ENCODE measurements at places on chromosomes 13 and 19.

DNA sequence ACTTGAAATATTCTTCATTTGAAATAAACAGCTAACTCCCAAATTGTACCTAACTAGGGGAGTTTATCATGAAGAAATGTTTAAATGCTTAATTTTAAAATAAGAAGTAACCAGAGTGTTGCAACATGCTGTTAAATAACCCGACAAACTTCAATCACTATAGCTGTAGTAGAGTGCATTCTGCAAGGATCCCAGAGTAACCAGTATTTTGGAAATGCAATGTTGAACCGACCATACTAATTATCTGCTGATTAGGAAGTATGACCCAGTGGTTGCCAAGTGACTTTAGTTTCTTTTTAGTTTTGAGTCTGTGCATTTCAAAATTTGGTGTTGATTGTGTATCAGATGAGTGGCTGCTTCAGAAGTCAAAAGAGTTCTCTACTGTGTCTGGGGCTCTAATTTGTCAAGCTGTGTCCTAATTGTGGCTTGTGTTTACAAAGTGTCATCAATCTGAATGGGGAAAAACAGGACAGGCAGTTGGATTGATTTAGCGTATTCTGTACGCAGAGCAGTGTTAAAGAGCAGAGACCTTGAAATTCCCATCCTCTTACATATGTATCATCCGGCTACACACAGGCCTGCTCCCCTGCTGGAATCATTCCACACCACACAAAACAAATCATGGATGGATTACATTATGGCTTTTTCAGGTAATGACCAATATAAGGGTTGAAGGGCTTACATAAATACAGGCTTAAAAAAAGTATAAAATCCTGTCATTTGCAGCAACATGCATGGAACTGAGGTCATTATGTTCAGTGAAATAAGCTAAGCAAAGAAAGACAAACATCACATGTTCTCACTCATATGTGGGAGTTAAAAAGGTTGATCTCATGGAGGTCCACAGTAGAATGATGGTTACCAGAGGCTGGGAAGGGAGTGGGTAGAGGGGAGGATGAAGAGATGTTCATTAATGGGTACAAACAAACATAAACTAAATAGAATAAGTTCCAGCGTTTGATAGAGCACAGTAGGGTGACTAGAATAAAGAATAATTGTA, 351.5 kb downstream of the KLF12 start:
- no peak for DNase-seq

- no peak for DNase-seq
These were observed 37.4 kb upstream of the ZNF527 start for GRCh38 chr19:37333457-37333856.

DNA sequence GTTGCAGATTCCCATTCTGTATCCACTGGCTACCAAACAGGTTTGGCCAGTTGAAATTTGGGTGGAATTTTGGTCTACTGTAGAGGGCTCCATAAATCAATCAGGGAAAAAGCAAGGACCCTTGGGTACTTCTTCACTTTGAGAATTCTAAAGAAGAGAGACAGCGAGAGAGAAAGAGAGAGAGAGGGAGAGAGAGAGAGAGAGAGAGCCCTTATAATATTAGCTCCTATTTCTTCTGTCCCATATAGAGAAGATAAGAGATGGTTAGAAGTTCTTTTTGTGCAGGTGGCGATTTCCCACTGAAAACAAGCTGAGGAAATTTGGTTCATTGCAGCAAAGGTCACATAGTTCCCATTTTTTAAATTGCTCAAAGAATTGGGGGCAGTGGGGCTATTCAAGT, 88.6 kb upstream of the ZNF536 start:
- no peak for DNase-seq

DNA sequence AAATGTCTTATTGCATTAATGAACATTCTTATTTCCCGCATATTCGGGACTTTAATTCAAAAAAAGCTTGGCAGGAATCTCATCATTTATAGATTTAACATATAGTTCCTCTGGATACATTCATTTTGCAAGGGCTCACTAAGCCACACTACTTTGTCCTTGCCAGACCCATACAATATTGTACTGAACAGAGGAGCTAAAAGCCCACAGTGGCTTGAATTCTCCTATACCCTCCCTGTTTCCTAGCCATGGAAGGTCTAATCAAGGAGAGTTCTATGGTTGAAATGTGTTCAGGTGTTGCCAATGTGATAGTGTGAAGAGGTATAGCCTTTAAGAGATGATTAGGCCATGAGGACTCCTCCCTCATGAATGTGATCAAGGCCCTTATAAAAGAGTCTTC, 298.9 kb downstream of the ENOX1 start:
- no peak for DNase-seq

DNA sequence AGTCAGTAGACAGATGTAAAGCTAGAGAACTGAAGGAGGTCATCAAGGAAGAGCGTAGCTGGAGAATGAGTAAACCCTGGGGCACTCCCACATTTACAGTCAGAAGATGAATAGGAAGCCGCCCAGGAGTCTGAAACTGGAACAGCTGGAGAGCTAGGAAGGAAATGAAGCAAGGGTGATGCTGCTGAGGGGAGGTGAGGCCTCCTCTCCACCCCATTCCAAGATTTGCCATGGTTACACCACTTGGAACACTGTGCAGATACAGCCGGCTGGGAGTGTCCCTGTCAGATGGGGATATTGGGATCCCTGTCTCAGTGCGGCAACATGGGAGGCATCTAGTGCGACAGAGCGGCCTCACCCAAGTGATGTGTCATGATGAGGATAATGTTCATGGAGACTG, 51.8 kb upstream of the GPI start:
- no peak for DNase-seq

DNA sequence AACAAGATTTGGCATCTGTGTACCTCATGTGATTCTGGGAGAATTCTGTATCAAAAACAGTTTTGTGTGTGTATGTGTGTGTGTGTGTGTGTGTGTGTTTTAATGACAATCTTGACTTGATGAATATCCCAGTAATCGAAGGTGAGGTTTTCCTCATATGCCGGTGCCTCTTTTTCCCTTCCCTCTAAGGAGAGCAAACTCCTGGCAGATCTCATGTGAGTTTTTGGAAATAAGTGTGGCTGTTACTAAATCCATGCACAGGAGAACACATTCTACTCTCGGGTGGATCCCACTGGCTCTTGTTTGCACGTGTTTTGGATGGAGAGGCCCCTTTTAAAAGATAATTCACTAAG, 29.0 kb upstream of the CEBPG start:
- no peak for DNase-seq

GRCh38 chr13:80055847-80056246, 285.1 kb downstream of the SPRY2 start:
- no peak for DNase-seq

DNA sequence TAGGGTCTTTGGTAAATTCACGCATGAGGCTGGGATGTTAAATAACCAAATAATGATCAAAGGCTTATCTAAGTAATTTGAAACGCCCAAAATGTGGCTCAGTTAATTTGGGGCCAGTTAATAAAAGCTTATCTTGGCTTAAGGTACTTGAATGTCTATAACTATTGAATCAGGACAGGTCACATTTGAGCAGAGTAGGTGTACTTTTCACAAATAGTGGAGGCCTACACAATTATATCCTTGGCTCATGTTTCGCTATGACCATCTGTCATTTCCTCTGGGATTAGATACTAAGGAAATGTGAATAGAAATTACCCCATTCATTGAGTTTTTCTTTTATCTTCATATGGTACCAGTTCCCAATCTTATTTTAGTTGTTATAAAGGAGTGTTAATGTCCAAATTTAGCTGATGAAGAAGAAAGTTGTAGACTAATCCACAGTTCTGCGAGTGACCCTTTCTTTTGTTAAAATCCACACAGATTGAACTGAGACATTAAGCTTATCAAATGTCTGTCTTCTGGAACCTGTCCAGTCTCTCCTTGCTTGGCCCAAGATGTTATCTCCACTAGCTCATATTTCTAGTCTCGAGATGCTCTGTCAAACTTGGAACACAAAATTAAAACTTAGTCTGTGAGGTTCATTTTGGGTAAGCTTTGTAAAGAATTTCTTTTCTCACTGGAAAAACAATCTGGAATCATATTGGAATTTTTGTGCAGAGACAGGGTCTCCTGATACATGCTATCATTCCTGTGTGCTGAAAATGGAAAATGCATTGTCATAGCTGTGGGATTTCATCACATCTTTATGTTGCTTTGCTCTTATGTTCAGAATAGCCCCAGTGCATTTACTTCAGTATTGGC, 31.0 kb downstream of the SLAIN1 start:
- DNase-seq, result no peak

DNA sequence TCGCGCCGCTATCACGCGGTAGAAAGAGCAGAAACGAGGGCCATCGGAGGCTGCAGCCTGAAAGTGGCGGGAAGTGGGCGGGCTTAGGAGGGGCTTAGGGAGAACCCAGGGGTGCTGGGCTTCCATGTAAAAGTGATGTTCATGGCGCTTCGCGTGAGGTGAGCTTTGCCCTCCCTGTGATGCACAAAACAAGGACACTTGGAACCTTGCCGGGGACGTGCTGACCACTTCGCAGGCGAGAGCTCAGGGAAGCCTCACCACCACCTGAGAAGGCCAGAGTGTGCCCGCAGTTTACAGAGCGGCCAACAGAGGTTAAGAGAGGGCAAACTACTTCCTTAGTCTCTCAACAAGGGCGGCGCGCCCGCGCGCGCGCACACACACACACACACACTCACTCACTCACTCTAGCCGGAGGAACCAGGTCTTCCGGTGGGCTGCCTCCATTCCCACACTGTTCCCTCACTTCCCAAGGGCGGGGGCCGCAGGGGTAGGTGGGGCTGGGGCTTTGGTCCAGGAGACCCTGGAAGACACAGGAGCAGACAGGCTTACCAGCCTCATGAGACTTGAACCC, 651 bp downstream of the GAPDHS start:
- DNase-seq, result no peak

- no peak for DNase-seq
These were observed 143.8 kb upstream of the ZNF507 start for GRCh38 chr19:32201636-32202051.

DNA sequence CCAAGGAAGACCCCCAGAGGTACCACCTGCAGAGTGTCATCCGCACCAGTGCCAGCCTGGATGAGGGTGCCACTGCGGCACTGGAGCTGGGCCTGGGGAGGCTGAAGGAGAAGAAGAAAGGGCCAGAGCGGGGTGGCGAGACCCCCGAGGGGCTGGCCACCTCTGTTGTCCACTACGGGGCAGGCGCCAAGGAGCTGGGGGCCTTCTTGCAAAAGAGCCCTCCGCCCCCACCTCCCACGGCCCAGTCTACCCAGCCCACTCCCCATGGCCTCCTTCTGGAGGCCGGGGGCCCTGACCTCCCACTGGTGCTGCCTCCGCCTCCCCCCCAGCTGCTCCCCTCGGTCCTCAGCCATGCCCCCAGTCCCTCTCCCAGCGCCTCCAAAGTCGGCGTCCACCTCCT, 5.4 kb downstream of the PRR12 start:
- DNase-seq, result no peak

- no peak for DNase-seq
These were observed 49.8 kb downstream of the ELF1 start for GRCh38 chr13:40969169-40969901.

DNA sequence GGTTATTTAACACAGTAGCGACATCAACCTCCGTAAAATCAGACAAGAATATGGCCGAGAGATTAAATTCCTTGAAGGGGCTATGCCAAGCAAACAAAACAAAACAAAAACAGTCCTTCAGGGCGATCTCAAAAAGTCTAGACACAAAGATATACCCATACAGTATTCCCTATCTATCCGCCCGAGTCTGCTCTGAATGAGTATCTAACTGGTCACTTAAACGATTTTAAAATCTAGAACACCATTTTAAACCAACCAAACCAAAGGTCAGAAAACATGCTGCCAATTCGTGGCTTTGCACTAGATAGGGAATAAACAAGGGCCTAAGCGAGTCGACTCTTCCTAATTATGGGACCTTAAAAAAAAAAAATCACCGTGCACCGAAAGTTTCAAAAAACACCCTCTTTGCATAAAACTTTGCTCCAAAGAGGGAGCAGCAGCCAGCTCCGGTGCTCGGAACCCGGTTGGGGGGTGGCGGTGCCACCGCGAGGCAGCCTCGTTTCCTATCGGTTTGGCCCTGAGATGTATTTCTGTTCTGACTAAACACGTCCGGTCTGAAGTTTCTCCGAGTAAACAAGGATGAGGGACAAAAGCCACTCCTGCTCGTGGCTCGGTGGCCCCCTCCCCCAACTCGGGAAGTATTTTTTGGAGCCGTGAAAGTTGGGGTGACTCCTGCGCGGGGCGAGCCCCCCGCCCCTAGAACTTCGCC, 1.8 kb downstream of the HMGB1 start:
- DNase-seq, result peak; percentile 68

DNA sequence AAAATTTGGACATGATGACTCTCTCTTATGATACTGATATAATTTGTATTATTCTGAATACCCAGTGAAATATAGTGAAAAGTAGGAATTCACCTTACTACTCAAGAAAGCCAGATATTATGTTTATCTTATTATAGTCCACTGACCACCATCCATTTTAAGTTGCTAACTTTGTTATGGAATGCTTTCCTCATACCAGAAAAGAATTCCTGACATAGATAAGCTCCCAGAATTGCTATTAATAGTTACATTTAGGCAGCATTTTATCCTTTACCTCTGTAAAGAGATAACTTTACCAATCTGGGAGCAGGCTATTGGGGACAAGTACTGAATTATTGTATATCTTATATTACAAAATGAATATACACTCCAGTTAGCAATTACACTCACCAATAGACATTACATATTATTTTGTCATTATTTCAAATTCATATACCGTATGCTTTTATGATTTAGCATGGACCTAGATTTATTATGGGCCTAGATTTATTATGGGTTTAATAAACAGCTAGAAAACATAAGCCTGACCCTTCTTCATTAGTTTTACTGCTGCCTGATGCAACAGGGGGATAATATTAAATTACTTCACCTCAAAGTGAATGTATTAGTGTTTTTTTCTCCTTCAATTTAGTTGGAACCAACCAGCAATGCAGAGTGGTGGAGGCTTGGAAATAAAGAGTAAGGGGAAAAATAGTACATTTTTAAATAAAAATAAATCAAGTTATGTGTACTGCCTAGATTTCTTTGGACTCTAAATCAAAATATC, 1886.1 kb downstream of the PCDH9 start:
- no peak for DNase-seq

DNA sequence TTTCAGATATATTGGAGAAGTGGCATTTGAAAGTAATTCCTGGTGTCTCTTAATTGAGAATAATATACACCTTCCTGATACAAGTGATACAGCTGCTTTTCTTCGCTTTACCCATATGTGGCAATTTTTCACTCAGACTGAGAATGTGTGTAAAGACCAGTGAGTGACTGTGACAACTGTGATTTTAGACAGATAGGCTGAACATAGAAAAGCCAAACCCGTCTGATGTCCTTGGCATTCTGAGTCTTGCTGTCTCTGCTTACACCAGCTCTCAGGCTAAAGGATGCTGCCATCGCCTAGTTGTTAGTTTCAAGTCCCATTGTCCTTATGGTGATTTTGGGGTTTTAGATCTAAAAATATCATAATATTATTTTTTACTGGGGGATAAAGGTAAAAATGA, 492.6 kb downstream of the RFC3 start:
- no peak for DNase-seq

- no peak for DNase-seq
These were observed 364.6 kb upstream of the SPRY2 start for GRCh38 chr13:80705371-80706163.

Measured in substantia nigra (tissue), 51 donors.